ENCODE measurements at places on chromosomes 16 and 17. TPM values are rescaled to one million over a fixed set of nuclear protein-coding genes. Genes with fewer than 3 reads are reported as not detected.

DNA sequence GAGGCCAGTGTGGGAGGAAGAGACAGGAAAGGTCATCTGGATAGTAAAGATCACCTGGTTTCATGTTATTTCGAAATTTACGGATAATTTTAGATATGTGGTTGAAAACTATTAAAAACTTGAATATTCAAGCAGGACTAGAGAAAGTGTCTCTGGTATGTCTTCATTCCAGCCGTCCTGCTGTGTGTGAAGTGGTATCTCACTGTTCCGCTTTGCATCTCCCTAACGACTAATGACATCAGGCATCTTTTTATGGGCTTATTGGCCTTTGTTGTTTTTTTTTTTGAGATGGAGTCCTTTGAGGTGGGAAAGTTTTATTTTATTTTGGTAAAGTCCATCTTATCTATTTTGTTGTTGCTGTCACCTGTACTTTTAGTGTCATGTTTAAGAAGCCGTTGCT is 214.4 kb upstream of the CHMP6 start:
- no peak for DNase-seq

DNA sequence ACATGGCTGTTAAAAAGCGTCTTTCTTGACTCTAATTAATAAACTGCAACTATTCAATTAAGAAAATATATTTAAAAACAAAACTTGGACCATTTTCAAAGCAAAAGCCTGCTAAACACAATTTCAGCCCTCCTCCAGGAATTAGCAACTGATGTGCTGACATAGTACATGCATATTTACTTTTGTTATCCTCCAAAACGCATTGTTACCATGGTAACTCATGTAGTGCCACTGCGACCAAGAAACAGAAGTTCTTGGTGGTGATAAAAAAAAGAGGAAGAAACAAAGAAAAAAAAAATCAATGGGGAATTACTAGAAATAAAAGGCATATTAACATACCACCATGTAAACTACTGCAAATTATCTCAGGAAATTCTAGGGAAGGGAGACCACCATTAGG is 793.4 kb upstream of the CDH8 start:
- DNase-seq = no peak

Gene TRPV2
- polyA plus RNA-seq = 3.4 TPM

DNA sequence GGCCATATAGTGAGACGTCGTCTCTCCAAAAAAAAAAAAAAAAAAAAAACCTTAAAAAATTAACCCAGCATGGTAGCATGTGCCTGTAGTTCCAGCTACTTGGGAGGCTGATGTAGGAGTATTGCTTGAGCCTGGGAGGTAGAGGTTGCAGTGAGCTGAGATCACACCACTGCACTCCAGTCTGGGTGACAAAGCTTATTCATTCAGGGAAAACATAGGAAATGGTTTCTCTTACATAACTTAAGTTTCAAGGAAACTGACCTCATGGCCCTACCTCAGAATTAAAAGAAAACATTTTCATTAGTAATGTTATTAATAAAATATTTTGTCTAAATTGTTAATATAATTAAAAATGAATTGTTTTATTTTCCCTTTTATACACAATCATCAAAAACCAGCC is 31.4 kb downstream of the COG1 start:
- DNase-seq = no peak

DNA sequence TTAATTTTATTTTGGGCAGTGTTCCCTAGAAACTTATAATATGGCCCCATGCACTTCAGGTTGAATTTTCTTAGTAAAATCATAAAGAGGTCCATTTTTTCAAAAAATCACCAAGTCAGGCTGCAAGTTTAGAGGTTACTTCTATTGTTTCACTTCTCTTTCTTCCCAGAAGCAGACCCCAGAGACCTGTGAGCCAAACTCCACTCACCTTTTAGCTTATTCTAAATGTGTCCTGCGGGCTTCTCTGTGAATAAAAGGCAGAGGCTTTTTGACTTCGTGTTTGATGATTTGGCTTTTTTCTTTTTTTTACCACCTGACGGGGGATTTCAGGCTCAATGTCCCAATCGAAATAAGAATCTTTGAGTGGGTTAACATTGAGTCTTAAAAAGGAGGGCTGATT is 7.4 kb downstream of the PRKCB start:
- DNase-seq = no peak

Gene ST6GALNAC1
- polyA plus RNA-seq = 0.81 TPM

DNA sequence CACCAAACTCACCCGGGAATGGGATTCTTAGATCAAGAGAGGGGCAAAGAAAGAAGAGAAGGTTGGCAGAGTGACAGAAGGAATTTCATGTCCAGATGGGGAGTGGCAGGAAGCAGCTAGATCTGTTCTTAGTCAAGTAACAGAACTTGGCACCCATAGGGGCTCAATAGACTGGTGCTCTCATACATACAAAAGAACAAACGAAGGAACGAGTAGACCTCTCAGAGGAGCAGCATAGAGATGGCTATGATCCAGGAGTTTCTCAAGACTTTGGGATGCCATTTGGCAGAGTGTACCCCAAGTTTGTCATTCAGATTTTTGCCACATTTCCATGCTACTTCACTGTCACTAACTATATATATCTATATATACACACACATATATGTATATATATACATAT is 47.9 kb downstream of the GINS3 start:
- no peak for DNase-seq

GRCh38 chr16:24822974-24823373 is 22.8 kb upstream of the SLC5A11 start:
- DNase-seq = no peak

DNA sequence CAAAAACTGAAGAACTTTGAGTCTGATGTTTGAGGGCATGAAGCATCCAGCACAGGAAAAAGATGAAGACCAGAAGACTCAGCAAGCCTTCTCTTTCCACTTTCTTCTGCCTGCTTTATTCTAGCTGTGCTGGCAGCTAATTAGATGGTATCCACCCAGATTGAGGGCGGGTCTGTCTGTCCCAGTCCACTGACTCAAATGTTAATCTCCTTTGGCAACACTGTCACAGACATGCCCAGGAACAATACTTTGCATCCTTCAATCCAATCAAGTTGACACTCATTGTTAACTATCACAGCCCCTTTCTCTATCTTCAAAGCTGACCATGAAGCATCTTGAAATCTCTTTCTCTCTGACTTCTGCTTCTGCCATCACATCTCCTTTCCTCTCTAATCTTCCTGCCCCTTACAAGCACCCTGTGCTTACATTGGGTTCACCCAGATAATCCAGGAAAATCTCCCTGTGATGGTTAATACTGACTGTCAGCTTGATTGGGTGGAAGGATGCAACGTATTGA is 115.9 kb upstream of the CDH13 start:
- DNase-seq = no peak

Gene RNU2-1
- polyA plus RNA-seq = 1.0 TPM

Gene MINK1
- 64.7 TPM for polyA plus RNA-seq

Gene ENPP7
- polyA plus RNA-seq = 5.7 TPM

Gene TP53TG3D
- 0.61 TPM for polyA plus RNA-seq

Gene MYCBPAP
- polyA plus RNA-seq = 3.1 TPM

DNA sequence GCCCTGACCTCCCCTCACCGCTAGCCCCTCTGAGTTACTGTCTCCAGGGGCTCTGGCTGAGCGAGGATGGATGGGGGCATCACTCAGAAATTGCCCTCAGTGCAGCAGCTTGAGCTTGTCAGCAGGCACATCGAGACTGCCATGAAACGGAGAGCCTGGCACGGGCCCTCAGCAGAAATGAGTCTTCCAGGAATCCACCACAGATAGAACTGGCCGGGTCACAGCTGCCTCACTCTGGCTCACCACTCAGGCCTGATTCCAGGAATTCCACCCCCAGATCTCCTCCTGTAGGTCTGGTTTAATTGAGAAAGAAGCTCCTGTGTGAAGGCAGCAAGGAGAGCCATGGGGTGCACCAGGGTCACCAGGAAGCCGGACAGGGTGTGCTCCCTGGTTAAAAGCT is 85.5 kb downstream of the GSG1L start:
- no peak for DNase-seq

- no peak for DNase-seq
Measured at GRCh38 chr17:31531336-31531980, 140.0 kb downstream of the RAB11FIP4 start.

- no peak for DNase-seq
Measured at GRCh38 chr17:71434716-71435115, 686.1 kb upstream of the SOX9 start.

Gene KRT36
- polyA plus RNA-seq = not detected

DNA sequence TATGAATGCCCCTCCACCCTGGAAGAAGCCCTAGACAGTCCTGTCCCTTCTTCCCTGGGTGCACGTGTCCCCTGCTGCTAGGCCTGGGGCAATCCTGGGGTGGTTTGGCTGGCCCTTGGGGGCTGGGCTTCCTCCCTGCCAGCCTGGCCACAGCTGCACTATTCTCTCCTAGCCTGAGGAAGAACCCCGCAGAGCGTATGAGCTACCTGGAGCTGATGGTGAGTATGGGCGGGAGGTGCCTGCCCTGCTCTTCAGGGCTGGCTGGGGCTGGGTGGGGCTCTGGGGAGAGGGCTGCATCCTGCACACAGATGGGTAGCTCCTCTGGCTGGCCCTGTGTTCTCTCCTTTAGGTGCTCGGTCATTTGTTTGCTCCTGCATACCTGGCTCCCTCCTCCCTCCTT is 28.8 kb downstream of the MAP2K3 start:
- no peak for DNase-seq

DNA sequence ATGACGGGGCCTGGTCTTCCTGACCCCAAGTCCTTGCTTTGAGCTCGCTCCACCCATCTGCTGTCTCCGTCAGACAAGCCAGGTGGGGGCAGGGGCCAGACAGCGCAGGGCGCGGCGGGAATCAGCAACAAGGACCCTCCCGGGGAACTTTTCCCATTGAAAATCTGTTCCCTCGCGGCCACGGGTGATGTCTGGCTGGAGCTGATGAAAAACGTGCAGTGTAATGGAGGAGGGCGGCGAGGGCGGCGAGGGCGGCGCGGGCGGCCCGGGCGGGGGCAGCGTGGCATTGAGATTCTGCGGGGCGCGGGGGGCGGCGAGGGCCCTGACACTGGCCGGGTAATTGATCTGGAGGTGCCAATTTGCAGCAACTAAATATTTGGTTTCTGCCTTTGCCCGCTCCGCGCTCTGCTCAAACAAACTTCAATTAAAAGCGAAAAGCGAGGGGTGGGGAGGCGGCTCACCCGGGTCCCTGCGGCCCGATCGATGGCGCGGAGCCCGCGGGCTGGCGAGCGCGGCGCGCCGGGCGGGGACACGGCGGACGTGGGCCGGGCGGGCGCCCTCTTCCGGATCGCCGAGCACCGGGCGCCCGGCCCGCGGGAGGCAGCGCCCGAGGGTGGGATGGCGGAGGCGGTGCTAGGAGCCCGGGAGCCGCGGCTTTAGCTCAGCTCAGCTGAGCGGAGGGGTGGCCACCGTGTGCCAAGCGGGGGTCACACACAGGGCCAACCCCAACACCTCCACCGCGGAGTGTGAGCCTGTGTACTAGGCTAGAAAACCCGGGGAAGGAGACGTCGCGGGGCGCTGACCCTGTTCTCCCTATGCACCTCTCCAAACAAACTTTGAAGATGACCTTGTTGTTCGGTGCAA is 32.4 kb downstream of the DCAKD start:
- no peak for DNase-seq

Gene TAT
- 0.11 TPM for polyA plus RNA-seq

GRCh38 chr16:49287572-49287971 is 5.9 kb upstream of the CBLN1 start:
- no peak for DNase-seq

DNA sequence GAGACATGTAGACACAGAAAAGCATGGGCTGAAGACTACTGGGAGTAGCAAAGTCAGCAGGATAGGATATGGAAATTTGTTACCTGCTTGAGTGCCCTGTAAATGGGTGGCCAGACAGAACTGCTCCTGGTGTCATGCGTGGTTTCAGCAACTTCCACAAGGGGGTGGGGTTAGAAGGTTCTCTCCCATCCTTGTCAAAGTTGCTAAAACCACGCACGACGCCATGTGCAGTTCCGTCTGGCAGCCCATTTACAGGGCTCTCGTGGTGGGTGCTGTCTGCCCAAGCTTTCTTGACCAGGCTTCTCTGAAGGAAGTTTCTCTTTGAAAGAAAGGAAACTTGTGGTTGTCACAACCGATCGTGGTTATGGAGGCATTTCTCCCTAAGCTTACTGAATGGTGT is 6.9 kb upstream of the DBNDD1 start:
- no peak for DNase-seq

Gene NDEL1
- 51.1 TPM for polyA plus RNA-seq

DNA sequence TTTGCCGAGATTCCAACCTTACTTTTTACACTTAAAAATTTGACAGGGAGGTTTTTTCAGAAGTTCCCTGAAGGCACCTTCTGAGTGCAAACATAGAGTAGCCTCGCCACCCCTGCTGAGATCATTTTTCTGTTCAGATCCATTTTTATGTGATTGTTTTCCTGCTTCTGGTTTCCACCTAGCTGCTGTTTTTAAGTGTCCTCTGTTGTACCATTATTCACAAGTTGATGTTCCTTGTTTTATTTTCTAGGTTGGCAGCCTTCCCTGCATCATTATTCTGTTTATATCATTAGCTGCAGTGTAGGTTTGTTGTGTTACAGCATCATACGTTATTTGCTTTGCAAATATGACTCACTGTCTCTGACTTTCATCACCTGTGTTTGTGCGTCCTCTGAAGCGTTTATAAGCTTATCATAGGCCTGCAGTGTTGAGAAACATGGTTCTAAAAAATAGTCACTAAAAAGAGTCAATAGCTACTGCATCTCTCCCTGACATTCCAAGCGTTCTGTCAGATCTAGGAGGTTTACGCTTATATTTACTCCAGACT is 116.9 kb upstream of the CLEC3A start:
- no peak for DNase-seq

Gene HOXB8
- 60.8 TPM for polyA plus RNA-seq

Gene GINS3
- polyA plus RNA-seq = 12.5 TPM

- no peak for DNase-seq
Measured at GRCh38 chr16:85550953-85551924, 61.9 kb upstream of the GSE1 start.

Gene SLC9A5
- 3.6 TPM for polyA plus RNA-seq

GRCh38 chr16:31696968-31697743 is 169.5 kb downstream of the AHSP start:
- no peak for DNase-seq

DNA sequence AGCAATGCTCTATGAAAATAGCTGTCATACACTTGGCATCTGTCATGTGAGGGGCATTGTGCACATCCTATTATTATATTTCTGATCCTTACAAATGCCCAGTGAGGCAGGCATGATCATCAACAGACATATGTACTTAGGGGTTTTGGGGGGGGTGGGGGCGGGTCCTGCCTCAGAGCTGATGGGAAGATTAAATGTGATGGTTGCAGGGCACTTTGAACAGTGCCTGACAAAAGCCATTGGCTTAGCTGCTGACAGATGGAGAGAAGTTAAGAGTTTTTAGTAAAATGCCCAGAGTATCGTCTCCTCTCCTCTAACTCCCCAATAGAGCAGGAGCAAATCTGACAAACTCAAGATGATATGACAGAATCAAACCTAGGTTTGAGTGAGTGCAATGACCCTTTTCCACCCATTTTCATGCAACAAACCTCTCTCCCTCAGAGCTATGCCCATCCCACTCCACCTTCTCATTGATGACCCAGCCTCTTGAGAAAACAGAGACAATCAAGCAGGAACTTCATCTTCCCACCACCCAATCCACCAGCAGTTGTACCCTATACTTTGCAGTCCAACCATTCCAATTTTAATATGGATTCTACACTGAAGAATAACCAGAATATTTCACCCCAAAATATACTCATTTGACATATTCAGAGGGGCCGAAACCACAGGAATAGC is 4.8 kb downstream of the KLHL11 start:
- no peak for DNase-seq
